Stimulated activated CD8-positive, alpha-beta memory T cell treated with anti-CD3 and anti-CD28 coated beads, Interleukin-2, amount 100 ng/mL, for 1 hour (primary cell): ENCODE measurements at places on chromosomes 7 and 10.

DNA sequence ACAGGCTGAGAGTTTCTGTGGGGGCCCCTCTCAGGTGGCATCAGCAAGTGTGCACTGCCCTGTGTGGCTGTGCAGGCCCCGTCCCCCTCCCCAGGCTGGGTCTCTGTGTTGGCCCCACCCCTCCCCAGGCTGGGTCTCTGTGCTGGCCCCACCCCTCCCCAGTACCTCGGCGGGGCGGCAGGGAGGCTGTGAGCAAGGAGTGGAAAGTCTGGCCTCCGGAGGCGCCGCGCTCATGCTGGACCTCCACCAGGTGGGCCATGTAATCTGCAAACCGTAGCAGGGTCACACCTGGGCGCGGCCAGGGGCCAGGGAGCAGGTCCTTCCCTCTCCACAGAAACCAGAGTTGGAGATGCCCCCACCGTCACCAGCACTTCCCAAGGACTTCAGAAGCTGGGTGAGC is 21.4 kb upstream of the MICALL2 start:
- DNase-seq, result no peak

GRCh38 chr10:103696411-103697145 is 158.8 kb downstream of the SH3PXD2A start:
- DNase-seq, result peak; percentile 30

- no peak for DNase-seq
Observed at GRCh38 chr10:3107426-3107961, 40.1 kb downstream of the PFKP start.

GRCh38 chr7:133428326-133428725 is 175.4 kb downstream of the EXOC4 start:
- no peak for DNase-seq

DNA sequence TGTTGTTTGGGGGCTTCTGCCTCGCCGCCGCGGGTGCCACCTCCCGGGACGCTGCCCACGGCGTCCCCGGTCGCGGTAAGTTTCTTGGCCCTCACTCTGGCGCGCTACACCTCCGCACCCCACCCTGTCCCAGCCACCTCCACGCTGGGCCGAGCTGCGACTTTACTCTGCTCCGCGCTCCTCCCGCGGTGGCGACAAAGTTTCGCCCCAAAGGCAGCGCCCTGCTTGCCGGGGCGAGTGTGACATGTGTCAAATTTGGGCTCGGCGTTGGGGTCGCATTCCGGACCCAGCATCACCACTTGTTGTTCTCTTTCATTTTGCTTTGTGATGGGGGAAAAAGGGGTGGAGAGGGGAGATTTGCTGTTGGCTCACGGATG is 167.7 kb upstream of the PPP1R3A start:
- DNase-seq, result no peak

DNA sequence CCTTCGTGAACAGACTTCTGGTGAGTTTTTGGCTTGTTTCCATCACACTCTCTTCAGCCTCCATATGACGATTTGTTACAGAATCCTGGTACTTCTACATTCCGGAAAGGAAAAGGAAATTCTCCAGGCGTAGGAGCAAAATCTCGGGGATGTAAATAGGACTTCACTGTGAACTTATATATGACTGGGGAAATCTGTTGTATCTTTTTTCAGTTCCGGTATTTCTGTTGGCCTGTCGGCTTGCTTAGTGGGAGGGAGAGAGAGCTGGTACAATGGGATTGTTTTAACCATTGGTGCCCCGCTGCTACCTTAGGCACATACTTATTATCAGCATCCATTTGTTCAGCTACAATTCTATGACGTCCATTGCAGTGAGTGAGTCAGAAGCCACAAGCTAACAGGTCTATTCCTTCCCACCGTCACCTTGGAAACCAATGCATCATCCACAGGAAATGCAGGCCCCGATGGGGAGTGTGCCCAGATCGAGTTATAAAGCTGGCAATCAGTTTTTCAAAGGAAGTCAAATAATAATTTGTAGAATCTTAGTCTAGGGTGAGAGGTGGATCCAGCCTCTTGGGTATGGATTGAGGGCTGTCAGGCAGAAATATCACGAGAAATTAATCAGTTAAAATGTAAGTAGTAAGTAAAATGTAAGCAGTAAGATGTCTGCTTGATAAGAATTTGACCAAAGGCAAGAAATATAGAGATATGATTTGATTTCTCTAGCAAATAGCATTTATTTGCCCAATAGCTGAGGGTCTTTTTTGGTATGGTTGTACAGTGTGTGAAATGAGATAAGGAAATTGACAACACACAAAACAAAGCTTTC is 92.0 kb upstream of the MKLN1 start:
- DNase-seq, result peak; percentile 58
